Right kidney (tissue), 9 donors: ENCODE measurements at places on chromosomes 7 and 10.

DNA sequence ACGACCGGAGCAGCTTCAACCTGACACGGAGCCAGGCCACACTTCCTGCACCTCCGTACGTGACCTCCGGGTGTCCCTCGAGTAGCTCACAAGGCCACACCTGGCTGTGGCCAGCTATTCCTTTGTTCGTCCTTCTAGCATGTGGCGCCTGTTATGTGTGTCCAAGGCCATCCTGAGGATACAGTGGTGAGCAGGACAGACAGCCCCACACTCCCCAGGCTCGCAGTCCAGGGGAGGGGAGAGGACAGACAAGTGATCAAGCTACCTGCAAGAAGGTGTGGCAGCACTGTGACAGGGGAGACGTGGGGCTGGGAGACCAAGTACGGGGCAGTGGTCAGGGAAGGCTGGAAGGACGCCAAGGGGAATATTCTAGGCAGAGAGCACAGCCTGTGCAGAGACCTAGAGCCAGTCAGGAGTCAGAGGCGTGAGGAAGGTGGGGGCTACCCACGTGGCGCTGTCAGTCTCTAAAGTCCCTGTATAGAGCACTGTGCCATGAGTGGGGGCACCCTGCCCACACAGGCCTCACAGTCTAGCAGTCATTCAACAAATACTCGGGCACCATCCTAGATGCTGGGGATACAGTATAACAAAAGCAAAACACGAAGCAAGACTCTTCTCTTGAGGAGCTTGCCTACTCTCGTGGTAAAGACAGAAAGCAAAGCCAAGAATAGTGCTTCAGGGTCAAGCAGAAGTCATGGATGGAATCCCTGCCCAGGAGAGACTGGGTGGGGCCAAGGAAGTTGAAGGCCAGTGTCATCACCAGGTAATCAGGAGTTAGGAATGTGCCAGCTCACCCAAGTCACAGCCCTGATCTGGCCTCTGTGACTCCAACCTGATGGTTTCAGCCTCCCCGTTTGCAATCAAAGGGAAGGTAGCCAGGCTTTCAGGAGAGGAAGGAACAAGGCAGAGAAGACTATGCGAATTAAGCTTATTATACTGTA is 58.6 kb downstream of the PROSER2 start:
- no peak for DNase-seq

- no peak for DNase-seq
These were observed 145.7 kb upstream of the FERD3L start for GRCh38 chr7:19290968-19291367.

GRCh38 chr10:107859065-107859464 is 694.6 kb upstream of the SORCS1 start:
- no peak for DNase-seq

- DNase-seq: no peak
These were observed 23.6 kb upstream of the TTYH3 start for GRCh38 chr7:2607923-2608904.
